AG09309 (cell line): ENCODE measurements at places on chromosomes 1 and 21.

GRCh38 chr1:247528812-247529474 is 7.3 kb downstream of the OR2C3 start:
- no peak for DNase-seq

DNA sequence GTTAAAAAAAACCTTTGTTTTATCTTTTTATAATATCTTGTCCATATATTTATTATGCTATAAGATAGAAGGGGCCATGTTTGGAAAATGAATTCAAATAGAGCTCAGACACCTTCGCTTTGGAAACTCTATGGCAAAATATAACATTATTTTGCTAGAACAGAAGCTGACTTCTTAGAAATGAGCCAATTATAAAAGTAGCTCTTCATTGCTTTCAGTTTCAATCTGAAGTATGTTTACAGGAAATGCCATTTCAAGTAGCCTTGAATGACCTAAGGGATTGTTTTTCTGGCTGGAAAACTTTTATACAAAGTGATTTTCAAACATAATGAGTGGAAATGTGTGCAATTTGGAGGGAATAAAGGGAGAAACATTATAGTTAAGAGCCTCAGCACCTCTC is 37.8 kb upstream of the GBP5 start:
- DNase-seq: peak; percentile 4

GRCh38 chr1:163824006-163824405 is 502.3 kb downstream of the NUF2 start:
- peak; percentile 88 for DNase-seq

DNA sequence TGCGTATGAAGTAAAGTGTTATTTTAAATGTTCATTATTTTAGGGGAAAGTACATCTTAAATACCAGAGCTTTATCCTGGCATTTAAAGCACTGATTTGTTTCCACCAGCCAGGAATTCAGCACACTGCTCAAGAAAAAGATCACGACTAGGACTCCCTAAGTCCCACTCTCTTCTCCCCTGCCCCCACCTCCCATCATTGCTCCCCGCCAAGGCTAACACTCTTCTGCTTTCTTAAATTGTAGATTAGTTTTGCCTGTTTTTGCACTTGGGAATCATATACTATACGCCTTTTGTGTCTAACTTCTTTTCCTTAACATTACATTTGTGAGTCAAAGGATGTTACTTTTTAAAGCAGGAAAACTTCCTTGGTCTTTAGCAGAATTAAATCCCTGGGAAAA is 37.5 kb upstream of the C1orf105 start:
- DNase-seq: no peak

DNA sequence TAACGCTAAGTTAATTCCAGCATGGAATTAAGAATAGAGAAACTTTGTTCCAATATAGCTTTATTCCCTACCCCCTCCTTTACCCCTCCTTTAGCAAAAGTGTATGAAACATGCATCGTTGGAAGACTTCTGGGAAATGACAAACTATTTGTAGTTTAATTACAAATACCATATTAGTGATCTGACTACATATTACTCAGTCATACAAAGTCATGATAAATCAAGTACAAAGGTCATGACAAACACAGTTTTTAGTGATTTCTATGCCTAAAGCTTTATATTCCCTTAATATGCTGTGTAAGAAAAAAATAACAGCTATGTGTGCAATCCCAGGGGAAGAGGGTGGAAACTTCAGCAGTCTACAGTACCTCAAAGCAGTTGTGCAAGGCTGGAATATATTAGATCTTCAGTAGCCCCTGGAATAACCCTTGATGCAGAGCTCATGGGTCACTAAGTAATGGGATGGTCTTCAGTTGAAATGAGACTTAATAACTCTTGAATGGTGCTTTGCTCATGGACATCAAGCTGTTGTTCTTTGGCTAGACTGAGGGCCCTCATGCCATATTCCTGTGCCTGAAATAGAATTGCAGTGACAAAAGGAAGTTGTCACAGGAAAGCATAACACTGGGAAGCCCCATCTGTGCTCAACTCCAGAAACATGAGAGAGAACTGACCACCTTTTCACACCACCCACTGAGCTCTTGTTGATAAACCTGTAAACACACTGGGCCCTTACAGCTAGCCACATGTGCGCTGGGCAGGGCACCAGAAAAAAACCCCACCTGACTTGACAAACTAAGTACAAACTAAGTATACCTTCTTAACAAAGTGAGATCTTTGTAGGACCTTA is 25.3 kb downstream of the ZMYND12 start:
- no peak for DNase-seq

DNA sequence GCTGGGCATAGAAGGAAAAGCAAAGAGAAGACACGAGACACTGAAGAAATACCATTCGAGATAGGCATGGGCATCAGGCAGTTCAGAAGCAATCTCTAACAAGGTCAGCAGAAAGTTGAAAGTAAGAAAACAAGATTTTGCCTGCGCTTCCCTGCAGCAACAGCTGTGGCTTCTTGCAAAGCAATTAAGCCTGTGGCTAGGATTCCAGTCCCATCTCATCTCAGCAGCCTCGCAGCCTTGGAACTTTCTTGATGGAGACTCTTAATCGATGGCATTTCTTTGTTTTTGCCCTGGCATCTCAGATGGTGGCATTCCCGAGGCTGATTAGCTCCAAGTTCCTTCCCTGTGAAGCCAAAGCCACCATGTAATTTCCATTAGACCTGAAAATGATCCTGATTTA is 64.6 kb upstream of the SPAG17 start:
- DNase-seq: no peak

DNA sequence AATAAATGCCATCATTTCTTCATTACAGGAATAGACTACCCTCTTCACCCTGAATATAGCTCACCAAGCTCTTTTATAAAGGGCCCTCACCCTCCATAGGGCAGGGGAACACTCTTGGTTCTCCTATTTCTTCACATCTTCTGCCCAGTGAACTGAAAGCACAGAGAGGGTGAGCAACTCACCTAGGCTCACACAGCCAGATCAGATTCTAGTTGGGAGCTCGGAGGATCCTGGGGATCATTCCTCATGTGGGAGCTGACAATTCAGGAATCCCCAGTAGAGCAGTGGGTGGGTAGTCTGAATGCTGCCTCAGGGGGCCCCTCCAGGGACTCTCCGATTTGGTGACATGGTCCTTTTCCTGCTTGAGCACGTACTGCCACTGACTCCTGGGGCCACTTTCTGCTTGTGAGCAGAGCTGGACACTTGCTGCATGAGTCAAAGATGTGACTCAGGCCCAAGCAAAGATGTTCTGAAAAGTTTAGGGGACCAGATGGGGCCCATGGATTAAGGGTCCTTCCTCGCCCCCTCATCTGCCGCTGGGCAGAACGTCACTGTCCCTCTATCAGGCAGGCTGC is 63.7 kb upstream of the WNT4 start:
- no peak for DNase-seq

DNA sequence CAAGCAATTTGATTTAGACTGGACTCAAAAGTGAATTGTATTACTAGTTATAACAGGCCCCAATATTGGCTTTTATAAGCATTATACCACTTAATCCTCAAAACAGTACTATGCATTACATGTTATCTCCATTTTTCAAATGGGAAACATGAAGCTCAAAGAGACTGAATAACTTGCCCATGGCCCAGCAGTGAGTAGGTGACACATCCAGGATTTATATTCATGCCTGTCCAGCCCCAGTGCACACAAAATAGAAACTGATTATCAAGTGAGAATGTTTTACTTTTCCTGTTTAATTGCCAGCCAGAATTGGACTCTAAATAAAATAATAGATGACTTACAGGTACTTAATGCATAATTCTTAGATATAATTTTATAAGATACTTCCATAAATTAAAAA is 82.9 kb downstream of the NIBAN1 start:
- DNase-seq: no peak

GRCh38 chr1:171137580-171137979 is 46.9 kb downstream of the FMO3 start:
- no peak for DNase-seq

GRCh38 chr1:36306902-36307456 is 811 bp downstream of the SH3D21 start:
- peak; percentile 61 for DNase-seq

DNA sequence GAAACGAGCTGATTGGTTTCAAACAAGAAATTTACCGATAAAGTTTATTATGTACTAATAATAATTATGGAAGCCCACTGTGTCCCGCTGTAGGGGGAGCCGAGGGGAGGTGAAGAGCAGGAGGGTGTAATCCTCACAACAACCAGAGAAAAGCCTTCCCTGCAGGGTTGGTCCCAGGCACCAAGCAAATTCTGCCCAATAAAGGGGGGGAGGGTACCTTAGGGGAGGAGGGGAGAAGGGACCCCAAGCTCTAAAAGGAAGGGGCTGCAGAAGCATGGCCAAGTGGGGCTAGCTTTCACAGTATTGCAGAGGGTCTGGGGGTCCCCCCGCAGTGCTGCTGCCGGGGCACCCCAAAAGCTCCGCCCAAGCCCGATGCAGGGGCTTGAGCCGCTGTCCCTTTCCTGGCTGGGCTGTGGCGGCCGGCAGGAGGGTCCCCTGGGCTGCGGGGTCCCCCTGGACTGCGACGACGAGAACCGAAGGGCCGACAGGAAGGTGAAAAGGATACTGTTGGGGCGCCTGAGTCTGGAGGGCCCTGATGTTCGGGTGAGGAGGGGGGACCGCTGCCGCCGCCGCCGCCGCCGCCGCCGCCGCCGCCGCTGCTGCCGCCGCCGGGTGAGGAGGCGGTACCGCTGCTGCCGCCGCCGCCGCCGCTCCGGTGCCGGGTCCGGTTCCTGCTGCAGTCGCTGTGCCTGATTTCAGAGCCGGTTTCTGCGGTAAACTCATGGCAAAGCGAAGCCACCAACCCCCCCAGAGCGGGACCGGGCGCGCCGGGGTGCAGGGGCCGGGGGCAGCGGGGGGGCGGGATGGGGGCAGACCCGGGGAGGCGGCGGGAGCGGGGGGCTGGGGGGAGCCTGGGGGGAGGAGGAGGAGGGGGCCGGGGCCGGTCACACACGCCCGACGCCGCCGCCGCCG is 771 bp downstream of the EIF4G3 start:
- DNase-seq: no peak

GRCh38 chr1:17359808-17360207 is 12.2 kb upstream of the PADI6 start:
- DNase-seq: no peak

GRCh38 chr1:22225858-22226589 is 83.1 kb upstream of the WNT4 start:
- DNase-seq: no peak

- no peak for DNase-seq
Measured at GRCh38 chr21:29371464-29371863, 72.7 kb downstream of the BACH1 start.

DNA sequence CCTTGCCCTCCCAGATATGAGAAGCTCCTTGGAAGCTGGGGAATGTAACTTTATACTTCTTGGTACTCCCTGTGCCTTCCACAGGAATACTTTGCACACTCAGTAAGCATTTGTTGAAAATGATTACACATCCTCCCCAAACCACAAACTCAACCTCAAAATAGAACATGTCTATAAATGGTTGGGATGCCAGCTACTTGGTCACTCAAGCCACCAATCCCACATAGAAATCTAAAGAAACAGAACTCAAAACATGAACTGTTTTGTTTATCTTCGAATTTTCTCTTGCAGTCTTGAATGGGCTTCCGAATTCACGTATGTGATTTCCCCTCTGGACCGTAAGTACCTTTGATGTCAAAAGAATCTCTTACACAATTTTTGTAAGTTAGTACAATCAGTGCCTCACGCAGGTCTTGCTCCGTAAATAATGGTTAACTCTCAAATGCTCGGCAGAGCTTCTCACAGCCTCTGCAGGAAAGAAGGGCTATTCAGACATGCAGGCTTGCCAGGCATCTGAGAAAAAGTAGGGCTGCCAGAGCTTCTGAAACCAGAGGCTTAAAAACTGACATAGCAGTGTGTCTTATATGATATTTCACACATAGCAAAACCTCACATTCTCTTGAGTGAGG is 26.9 kb downstream of the SORT1 start:
- peak; percentile 68 for DNase-seq

DNA sequence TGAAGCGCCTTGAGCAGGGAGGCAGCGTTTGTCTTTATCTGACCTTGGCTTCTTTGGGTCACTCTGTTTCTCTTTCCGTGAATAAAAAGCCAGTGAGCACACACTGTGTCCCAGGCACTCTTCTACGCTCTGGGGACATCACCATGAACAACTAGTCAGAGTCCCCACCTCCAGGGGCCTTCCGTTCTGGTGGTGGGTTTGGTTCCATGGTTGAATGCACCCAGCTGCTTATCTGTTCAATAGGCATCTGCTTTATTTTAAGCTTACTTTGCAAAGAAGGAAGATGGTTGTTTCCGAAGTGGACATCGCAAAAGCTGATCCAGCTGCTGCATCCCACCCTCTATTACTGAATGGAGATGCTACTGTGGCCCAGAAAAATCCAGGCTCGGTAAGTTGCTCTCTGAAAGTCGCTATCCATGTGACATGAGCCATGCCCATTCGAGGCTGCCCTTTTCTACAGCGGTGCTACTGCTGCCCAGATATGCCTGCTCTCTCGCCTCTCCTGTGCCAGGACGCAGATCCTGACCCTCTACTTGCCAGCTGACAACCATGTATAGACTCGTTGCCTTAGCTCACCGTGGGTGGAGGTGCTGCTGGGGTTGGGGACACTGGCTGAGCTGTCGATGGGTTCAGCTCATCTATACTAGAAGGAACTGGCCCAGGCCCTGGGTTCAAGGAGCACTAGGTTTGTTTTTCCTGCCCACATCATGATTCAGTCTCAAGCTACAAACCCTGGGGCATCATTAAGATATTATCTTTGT is 5.9 kb downstream of the MX1 start:
- no peak for DNase-seq

GRCh38 chr1:112533029-112533428 is 24.3 kb downstream of the WNT2B start:
- no peak for DNase-seq

- DNase-seq: no peak
Measured at GRCh38 chr1:159845751-159846629, 16.5 kb downstream of the VSIG8 start.

GRCh38 chr1:2801535-2802291 is at the start of gene TTC34:
Gene TTC34, minus strand, starts transcription at chr1:2801693. Its CDS starts 866 bp downstream, at chr1:2800827.
- DNase-seq: no peak

DNA sequence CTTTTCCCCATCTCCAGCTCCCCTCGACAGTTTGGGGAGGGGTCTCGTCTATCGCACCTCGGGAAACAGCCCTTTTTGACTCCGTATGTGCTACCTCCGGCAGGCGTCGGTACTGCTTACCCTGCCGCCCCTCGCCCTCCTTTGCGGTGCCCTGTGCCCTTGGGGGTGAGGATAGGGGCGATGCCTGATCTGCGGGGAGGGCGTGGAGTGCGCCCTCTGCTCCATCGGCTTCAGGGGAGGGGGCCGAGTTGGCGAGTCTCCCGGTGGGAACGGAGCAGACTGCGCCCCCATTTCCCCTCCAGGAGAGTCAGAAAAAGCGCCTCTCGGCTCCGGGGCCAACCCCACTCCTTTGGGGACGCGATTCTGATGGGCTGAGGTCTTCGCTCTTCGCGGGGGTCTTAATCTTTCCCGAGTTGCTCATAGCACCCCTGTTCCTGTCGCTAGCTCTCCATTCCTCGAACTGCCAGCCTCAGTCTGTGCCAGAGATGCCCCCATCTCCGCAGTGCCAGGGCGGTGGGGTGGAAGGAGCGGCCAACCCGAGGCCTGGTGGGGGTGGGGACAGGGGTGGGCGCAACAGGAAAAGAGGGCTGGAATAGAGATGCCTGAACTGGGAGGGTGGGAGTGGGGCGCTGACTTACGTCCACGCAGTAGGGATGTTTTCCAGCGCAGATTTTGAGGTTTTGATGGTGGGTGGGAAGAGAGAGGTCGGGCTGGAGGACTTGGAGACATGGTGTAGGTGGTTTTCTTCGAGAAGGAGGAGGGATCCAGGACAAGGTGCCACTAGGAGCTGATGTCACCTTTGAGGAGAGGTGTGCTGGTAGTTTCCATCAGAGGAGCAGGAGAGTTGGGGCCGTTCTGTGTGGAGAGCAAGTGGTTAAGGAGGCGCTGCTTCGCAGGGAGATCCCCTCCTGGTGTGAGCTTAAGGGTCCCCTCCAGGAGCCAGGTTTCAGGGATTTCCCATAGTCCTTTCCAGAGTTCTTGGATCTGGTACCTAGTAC is 674 bp downstream of the PPFIA4 start:
- no peak for DNase-seq
